ENCODE measurements at places on chromosomes 4 and X.

- no peak for DNase-seq
Measured at GRCh38 chrX:22589845-22590244, 317.1 kb downstream of the CBLL2 start.

DNA sequence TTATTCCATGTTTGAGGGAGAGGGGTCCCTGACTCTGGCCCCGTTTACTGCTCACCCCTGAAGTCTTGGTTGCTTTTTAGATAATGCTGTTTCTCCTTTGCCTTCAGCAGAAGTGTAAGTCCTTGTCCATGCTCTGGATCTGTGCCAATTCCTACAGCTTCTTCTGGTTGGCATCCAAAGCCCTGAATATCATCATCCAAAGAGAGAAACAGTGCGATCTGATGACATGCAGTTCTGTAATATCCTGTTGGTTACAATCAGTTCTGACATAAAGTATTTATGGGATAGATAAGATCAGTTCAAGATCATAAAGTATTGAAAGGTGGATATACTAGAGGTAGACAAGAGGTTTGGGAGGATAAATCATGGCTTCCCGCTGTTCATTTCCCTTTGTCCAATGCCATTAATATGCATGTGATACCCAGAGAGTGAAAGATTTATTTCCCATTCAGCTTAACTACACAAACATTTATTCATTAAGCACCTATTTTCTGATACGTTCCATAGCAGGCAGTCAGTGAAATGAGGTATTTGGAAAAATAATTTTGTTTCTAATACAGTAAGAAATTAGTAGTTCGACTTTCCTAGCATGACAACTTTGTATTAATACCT is 53.2 kb upstream of the TMEM150C start:
- DNase-seq = no peak

- no peak for DNase-seq
Measured at GRCh38 chr4:78552389-78553042, 946 bp downstream of the ANXA3 start.

GRCh38 chrX:13747836-13748235 is 13.3 kb downstream of the OFD1 start:
- no peak for DNase-seq

DNA sequence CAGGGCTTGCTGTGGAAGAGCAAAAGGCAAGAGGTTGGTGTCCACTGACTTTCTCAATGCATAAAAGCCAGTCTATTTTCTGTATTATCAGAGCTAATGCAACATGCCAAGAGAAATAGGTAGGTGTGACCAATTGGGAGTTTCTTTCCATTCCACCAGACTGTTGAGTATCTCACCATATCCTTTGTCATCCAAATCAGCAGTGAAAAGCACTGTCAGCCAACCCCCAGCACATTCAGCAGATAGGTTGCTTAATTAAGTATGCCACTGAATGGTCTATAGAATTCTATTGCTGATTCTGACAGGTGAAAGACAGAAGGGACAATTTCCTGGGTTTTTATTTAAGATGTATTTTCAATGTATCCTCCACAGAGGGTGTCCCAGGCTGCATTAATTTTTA is 139.8 kb downstream of the HS6ST2 start:
- no peak for DNase-seq

Data from stimulated activated CD4-positive, alpha-beta T cell treated with anti-CD3 and anti-CD28 coated beads, Interleukin-15, amount 100 ng/mL, for 1 hour (primary cell).